ENCODE measurements at places on chromosomes 6 and 20.

- DNase-seq, result no peak
These were observed 9.2 kb downstream of the SIM1 start for GRCh38 chr6:100455230-100456124.

GRCh38 chr20:44426879-44427790 lies 48.5 kb upstream of the TTPAL start:
- no peak for DNase-seq

GRCh38 chr20:44885392-44886265 lies at the start of gene YWHAB:
Gene YWHAB, plus strand, starts transcription at chr20:44885705. Its CDS starts 15,829 bp downstream, at chr20:44901534.
- peak; percentile 100 for DNase-seq

DNA sequence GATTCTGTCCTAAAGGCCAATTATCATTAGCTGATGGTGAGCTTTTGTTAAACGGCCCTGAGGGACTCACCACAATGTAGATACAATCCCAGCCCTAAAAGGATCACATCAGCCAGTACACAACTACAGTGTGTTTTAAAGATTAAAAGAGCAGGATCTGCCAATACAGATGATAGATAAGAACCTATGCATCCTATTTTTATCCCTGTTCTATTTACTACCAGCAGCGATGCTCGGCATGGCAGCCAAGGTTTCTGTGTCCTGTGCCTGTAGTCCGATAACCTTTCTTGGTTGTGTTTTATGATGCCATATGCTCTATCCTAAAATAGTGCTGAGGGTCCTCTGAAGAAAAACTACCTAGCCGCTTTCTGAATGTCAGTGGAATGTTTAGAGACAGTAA lies 289.4 kb downstream of the PHACTR1 start:
- DNase-seq, result no peak

DNA sequence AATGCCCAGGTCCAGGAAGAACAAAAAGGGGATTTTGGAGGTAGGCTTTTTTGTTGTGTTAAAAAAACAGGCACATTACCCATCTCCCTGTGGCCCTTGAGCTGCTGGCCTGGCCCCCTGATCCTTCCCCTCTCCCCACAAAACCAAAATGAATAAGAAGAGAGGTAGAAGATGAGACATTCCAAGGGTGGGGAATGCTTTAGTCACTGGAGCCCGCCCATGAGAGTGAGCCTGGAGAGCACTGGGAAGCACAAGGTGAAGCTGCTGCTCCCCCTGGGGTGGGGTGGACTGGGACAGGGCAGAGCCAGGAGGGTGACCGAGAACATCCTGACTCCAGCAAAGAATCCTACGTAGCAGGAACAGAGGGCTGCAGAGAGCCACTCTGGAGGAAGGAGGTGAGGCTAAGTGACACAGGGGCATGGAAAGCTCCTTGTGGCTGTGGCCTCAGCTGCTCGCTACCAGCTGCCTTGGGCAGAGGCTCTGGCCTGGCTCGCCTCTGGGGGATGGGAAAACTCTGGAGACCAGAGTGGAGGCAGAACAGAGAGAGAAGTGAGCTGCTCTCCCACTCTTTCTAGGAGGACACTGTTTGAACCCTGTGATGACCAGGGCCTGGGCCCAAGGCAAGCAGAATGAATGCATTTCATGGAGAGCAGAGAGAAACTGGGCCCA lies 48.3 kb downstream of the AKAP7 start:
- no peak for DNase-seq

- peak; percentile 71 for DNase-seq
These were observed 20.7 kb upstream of the TRIM27 start for GRCh38 chr6:28944412-28944865.

DNA sequence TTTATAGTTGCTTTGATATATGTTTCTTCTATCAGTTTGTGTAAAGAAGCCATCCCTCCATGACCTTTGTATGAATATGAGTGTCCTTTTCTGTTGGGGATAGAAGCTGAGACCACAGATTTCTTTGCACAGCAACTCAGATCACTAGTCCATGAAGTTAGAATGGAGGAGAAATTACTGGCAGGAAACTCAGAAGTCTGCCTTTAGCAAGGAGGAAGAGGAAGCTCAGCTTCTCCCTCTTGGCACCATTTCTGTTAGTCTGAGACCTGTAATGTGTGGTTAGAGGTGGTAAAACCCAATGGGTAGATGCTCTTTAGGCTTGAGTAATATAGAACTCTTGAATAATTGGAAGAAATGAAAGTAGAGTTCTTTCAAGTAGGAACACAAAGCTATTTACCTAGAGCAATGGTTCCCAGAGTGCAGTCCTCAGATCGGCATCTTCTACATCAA lies 995.3 kb upstream of the FLRT3 start:
- no peak for DNase-seq

GRCh38 chr20:42775866-42776265 lies 413.8 kb downstream of the PTPRT start:
- DNase-seq, result no peak

DNA sequence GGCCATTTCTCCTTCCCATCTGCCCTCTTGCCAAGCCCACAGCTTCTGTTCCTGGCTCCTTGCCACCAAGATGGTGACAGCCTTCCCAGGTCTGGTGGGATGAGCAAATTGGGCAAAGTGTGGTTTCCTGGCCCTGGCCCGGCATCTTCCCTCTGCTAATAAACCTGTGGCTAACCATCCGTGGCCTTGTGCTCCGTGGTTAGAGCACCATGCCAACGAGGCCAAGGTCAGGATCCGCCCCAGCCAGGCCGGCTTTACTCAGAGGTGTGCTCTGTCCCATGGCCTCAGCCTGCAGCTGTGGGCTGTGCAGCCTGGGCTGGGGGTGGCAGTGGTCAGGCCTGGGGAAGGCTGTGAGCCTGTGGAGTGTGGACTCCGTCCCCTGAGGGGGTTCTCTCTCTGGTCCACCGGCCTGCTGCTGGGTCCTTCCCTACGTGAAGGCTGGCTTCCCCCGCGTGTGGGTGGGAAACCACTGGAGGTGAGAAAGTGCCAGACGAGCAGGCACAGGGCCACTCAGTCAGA lies 117.4 kb downstream of the VEGFA start:
- DNase-seq, result no peak

GRCh38 chr20:24411003-24411833 lies 58.2 kb upstream of the SYNDIG1 start:
- no peak for DNase-seq

- DNase-seq, result no peak
These were observed 5.9 kb upstream of the CDK5RAP1 start for GRCh38 chr20:33407251-33407650.

- no peak for DNase-seq
These were observed 980 bp downstream of the MBOAT1 start for GRCh38 chr6:20211037-20211940.

DNA sequence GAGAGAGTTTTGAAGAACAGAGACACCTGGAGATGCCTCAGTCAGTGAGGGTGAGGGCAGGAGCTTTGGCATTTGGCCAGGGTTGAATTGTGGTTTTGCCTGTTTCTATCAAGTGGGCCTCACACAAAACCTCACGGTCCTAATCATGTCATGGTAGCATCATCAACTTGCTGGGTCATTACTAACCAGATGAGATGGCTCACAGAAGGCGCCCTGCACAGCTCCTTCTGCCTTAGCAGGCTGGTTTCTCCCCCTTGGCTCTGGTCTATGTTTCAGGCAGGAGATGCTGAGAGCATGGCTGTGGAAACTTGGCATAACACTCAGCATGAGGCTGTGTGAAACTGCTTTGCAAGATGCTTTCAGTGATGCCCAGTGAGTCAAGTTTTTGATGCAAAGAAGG lies 99.3 kb downstream of the LRRC1 start:
- DNase-seq, result peak; percentile 47

DNA sequence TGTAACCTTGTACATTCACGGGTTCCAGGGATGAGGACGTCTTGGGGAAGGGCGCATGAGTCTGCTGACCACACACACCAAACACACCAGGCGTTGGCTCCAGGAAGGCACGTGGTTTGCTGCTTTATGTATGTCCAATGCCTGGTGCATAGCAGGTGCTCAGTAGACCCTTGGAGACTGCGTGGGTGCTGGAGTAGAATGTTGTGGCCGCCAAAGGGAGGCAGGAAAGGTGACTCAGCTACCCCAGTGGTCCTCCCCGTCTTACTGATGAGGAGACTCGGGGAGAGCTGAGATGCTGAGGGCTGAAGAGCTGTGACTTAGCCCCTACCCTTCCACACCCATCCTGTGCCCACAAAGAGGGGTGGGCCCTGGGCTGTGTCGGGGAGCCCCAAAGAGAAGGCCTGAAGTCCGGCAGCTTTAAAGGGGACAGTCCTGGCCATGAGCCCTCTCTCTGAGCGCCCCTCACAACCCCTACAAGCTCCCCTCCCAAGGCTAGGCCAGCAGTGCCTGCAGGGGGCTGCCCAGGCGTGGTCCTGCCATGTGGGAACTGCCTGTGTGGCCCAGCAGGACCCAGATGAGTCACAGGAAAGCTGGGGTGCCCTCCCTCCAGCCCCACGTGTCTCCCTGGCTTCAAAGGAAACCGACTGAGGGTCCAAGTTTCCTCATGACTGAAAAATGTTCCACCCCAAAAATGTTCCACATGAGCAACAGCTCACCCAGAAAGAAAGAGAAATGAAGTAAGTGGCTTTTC lies 28.0 kb upstream of the PTGIS start:
- DNase-seq, result no peak

DNA sequence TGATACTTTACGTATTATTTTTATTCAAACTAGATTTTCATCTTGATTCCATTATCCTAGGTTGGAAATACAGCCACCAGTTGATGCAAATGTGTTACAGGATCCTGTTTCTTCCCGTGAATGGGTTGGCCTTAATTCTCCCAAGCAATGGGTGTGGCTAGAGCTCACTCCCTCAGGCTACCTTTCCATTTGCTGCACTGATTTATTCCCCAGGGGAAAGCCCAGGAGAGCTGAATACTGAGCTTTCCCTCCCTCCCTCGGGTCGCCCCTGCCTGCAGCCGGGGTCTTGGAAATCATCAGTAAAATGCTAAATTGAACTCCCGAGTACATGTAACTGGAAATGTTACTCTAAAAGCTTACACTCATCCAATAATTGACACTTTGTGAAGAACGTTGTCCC lies 9.9 kb downstream of the SMOC2 start:
- peak; percentile 17 for DNase-seq

DNA sequence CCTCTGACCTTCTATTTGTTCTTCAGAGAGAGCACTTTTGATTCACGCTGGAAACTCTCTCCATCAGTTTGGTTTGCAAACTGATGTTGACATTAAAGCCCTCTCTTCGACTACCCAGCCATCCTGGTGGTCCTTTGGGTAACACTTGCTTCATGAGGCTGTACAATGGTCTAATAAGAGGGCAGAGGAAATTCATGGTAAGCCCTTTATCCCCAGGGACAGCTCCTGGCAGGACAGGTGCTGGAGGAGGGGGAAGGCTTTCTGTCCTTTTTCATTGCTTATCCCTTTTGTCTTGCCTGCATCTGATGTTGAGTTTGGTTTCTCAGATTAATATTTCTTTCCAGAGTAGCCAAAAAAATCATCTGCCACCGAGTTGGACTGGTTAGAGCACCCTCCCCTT lies 52.1 kb upstream of the CD93 start:
- DNase-seq, result no peak

GRCh38 chr6:140533526-140533925 lies 1159.1 kb upstream of the CITED2 start:
- DNase-seq, result no peak

DNA sequence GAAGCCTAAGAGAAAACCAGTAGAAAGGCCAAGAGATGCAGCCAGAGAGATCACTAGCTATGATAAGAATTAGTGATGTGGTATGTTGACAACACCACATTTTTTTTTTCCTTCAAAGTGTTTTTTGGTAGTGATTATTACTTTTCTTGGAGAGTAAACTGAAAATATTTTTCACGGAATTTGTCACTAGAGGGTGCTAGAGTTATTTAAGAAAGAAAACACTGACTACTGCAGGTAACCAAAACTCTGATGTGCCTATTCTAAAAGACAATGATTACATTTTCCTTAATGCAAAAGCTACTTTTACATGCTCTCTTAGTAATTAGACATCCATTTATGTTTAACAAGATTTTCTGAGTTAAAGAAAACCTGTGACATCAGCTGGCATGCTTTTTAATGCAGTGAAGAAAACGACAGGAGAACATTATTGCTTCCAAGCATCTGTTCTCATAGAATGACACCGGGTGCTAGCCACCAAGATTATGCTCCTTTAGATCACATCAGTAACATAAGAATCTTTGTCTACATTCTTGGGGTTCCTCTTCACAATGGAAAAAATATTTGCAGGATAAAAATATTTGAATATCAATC lies 28.8 kb downstream of the RWDD2A start:
- DNase-seq, result no peak

- DNase-seq, result no peak
These were observed 4.5 kb downstream of the SNAI1 start for GRCh38 chr20:49987015-49987867.

- no peak for DNase-seq
These were observed 89.6 kb downstream of the CDH22 start for GRCh38 chr20:46218656-46219055.

DNA sequence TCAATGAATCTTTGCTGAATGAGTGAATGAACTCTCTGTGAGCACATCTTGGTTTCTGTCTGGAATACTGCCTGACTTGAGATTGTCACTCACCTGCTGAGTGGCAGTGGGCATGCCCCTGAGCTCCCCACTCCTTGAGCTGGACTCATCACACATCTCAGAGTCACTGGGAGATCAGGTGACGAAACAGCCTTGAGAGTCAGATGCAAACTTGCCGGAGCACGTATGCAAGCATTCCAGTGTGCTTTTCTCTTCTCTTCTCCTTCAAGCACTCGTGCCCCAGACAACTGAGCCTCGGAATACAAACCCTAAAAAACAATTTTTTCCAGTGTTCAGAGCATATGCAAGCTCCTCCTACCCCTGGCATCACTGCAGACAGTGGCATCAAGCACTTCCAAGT lies 9.4 kb upstream of the BMP7 start:
- no peak for DNase-seq

GRCh38 chr6:12189661-12190060 lies 100.5 kb upstream of the EDN1 start:
- DNase-seq, result no peak

DNA sequence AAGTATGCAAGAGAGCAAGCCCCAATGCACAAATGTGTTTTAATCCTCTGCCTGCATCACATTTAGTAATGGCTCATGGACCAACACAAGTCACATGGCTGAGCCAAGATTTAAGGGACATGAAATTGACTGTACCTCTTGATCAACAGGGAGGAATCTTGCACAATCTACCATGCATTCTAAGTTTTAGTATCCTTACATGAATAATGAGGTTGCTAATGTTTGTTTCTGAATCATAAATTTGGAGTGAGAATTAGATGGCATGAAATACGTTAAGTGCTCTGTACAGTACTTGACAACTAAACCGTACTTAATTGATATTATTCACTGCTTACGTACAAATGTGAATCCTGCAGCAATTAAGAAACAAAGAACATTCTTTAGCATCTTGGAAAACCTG lies 553.8 kb upstream of the JAG1 start:
- DNase-seq, result no peak

- peak; percentile 90 for DNase-seq
These were observed 170.0 kb upstream of the AGPAT4 start for GRCh38 chr6:161443848-161444247.

All from HAP-1 (cell line).